NCI-H446 (cell line): ENCODE measurements at places on chromosomes 1 and 21.

DNA sequence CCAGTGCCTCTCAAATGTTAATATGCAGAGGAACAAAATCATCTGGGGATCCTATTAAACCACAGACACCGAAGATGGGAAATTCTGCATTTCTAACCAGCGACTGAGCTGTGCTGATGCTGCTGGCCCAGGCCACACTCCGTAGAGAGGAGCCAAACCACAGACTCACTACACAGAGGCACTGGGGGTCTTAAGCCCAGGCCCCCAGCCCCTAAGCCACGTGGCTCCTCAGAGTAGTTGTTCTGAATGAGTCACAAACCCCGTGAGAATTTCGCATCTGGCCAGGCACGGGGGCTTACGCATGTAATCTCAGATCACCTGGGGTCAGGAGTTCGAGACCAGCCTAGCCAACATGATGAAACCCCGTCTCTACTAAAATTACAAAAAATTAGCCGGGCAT lies 2.8 kb upstream of the CELA2A start:
- DNase-seq, result no peak

- no peak for DNase-seq
Observed at GRCh38 chr1:22619252-22619651, 17.2 kb upstream of the C1QA start.

DNA sequence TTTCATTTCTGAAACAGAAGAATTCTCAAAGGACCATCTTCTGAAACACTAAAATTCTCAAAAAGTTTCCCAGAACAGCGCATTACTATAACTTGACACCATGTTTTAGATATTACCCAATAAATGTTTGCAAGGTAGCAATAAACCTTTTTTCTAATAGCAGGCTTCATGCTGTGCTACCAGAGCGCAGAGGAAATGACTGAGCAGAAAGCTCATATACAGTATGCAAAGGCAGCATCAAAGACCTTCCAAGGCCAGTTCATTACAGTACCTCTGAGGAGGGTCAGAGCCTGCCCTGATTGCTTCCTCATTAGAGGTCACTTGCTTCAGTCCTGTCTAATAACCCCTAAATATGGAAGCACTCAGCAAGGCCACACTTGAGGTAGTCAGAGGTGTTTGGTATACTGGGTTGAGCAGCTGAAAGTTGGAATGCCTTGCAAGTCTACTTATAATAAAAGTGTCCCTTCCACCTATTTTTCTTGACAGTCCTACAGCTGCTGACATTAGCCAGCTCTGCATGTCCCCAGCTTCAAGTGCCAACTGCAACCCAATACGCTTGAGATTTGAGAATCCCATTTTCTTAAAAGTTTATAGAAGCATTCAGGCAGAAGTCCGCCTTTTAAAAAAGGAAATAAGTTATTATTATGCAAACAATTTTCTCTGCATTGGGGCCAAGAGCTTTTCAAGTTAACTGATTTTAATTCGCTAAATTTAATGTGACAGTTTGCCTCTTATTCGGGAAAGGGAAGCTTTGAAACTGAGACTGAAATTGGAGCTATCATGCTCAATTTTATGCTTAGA lies 207.2 kb downstream of the ZC3H11B start:
- DNase-seq, result no peak

DNA sequence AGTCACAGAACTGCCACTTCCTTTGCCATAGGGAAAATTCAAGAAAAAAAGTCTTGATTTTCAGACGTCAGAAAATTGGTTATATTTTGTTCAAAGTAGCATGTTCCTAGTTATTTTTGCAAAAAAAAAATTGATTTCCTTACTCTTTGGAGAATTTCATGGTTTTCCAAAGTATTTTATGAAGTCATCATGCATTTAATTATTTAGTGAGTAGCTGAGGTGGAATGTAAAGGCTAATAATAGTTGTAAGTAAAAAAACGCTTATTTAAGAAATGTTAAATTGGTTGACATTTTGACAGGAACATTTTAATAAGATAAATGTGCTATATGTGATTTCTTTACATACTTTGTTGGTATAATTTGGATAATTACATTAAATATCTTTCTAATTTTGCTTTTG lies 20.8 kb downstream of the TSEN15 start:
- DNase-seq, result no peak

- no peak for DNase-seq
Observed at GRCh38 chr1:153683854-153684253, 5.4 kb downstream of the NPR1 start.

- peak; percentile 16 for DNase-seq
Observed at GRCh38 chr1:204826970-204827369, 43.7 kb upstream of the NFASC start.

- no peak for DNase-seq
Observed at GRCh38 chr1:230301822-230302221, 124.3 kb downstream of the PGBD5 start.
